ENCODE measurements at places on chromosomes 6 and 20. TPM values are rescaled to one million over a fixed set of nuclear protein-coding genes. Genes with fewer than 3 reads are reported as not detected.

Gene ARMH2
- not detected for total RNA-seq

Gene RUNX2
- total RNA-seq, result 1.1 TPM

Gene PPP1R3G
- total RNA-seq, result 0.27 TPM

Gene RAB44
- total RNA-seq, result 0.05 TPM

Gene MUC21
- not detected for total RNA-seq

Gene COL9A1
- not detected for total RNA-seq

Gene CFAP61
- total RNA-seq, result 1.7 TPM

Gene TRAPPC3L
- total RNA-seq, result not detected

DNA sequence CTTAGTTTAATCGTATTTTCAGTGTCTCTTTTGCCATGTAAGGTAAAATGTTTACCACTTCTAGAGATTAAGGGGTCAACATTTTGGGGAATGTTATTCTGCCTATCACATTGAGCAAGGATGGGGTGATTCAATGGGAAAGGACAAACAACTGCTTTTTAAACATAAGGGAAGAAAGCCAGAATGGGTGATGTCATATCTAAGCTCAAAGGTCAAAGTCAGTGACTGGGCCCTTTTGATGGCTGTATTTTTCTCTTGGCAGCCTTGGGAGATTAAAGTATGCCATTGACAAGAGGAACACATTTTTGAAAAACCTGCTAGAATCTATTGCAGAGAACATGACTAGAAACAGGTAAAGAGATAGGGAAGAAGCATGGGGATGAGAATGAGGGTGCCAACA lies 477.3 kb upstream of the IRAK1BP1 start:
- no peak for DNase-seq

DNA sequence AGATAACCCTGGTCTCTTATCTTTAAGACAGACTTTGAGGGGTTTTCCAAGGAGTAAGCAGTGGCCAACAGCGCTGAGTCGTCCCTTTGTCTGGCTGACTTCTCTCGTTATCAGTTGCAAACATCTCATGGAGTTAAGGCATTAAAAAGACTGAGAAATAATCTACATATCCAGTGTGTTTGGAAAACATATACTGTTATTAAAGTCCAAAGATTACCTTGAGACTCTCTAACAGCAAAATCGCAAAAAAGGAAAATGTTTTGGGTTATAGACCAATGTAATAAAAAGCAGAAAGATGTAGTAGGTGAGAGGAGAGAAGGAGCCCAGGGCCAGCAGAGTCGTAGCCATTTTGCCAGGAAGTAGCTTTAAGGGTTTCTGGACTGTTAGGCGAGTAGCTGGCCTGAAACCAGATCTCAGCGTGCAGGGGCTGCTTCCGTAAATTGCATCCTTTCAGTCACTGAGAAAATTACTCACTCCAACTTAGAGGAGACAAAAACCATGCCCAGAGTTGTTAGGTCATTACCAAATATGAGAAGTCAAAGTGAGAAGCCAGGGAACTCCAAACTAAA lies 24.6 kb downstream of the MYLK4 start:
- DNase-seq, result no peak

DNA sequence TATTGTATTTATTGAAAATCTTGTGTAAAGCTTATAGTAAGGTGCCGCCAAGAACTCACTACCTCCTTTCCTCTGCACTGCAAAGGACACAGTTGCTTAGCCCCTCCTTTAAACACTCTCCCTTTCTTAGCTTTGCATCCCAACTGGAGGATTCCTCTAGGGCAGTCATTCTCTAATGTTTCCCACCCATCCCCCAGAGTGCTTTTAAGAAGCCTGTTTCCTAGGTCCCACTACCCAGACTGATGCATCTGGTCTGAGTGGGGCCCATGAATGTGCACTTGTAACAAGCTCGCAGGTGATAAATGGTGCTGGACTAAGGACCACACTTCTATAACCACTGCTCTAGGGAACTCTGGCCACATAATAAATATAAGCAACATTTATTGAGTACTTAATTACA lies 55.2 kb downstream of the B4GALT5 start:
- no peak for DNase-seq

GRCh38 chr6:112253841-112254816 lies at the start of gene LAMA4:
TSS of gene LAMA4 (minus strand) at chr6:112254567. CDS start at chr6:112254150, 417 bp downstream.
- no peak for DNase-seq

- no peak for DNase-seq
Measured at GRCh38 chr20:54557806-54558590, 82.6 kb downstream of the DOK5 start.

GRCh38 chr6:41682497-41683272 lies 44.4 kb downstream of the MDFI start:
- DNase-seq, result no peak

DNA sequence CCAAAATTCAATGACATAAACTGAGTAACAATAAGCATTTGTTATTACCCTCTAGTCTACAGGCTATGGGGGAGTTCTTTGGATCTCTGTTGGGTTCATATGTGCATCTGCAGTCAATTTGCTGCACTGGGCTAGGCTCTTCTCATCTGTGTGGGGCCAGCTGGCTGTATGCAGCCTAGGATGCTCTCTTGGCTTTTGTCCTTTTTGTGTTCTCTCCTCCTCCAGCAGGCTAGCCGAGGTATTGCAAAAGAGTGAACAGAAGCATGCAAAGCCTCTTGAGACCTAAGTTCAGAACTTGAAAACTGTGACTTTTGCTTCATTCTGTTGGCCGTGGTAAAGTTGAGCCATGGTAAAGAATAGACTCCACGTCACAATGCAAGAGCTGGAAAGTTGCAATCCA lies 62.8 kb upstream of the FOXO3 start:
- peak; percentile 36 for DNase-seq

- DNase-seq, result no peak
Measured at GRCh38 chr6:106279179-106279578, 46.4 kb downstream of the ATG5 start.

DNA sequence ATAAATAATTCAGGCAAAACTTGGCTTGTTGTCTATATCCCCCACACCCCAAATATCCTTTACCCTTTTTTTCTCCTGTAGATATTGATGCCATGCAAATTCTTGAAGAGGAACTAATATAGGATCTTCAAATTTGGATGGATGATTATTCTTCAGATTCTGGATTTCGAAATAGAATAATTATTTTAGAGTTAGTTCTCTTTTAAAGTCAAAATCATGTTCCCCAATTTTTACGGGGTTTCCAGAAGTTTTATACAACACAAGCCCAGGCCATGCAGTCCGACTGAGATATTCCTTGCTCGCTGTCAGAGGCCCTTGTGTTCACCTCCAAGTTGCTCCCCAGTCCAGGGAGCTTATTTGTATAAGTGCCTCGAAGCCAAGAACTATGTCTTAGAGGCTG lies 4.4 kb downstream of the PPIL6 start:
- DNase-seq, result no peak

- no peak for DNase-seq
Measured at GRCh38 chr6:131979515-131980337, 28.6 kb upstream of the CCN2 start.

DNA sequence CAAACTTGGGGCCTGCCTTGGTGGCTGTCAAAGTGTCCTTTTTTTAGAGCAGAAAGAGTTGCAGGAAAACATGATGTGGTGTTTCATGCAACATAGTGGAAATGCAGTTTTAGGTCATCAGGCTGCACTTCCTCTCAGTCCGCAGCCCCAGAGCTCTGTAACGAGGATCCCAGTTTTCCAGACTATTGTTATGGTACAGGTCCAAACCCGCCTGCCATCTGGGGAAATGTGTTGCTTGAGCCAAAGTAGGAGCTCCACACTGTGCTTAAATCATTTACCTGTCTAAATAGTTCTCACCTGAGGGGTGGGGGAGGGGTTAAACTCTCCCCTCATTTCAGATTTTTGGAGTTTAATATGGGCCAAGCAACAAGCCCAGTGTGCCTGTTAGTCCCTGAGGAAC lies 59.8 kb downstream of the GOPC start:
- DNase-seq, result no peak

DNA sequence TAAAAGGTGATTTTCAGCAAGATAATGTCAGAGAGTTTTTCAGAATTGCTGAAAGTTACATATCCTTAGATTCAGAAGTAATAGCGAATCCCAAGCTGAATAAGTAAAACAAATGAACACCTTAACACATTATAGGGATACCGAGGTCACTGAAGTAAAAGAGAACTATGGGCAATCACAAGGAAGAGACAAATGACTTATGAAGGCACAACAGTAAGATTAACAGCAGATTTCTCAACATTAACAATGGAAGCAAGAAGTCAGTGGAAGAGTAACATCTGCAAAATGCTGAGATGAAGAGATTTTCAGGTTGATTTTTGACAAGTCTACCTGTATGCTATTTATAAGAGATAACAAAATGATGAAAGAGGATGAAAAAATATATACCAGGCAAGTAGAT lies 86.1 kb upstream of the EZR start:
- peak; percentile 47 for DNase-seq

- DNase-seq, result no peak
Measured at GRCh38 chr6:15434823-15435380, 189.0 kb downstream of the JARID2 start.

GRCh38 chr20:23340524-23340923 lies 10.1 kb upstream of the NXT1 start:
- DNase-seq, result peak; percentile 54

- no peak for DNase-seq
Measured at GRCh38 chr6:104531646-104532045, 328.1 kb downstream of the HACE1 start.

GRCh38 chr6:158244373-158244772 lies 67.9 kb upstream of the TULP4 start:
- DNase-seq, result no peak

- no peak for DNase-seq
Measured at GRCh38 chr20:14612391-14612790, 275.0 kb upstream of the FLRT3 start.

DNA sequence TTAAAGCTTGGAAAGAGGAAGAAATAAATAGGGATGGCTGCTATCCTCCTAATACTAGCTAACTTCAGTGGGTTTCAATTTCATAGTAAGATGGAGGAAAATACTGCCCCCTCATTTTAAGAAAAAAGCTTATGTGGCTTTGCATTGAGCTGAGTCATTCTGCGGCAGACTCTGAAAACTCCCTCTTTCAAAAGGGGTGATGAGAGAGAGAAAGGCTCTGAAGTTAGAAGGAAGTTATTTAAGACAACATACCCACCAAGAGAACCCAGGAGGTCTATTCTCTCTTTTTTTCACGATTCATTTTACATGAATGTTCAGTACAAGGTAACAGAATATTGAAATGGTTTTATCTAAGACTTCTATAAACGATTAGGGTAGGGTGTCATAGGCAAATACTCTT lies 4.5 kb downstream of the PRDM13 start:
- DNase-seq, result no peak

GRCh38 chr6:158584236-158584651 lies 24.4 kb downstream of the TMEM181 start:
- no peak for DNase-seq

DNA sequence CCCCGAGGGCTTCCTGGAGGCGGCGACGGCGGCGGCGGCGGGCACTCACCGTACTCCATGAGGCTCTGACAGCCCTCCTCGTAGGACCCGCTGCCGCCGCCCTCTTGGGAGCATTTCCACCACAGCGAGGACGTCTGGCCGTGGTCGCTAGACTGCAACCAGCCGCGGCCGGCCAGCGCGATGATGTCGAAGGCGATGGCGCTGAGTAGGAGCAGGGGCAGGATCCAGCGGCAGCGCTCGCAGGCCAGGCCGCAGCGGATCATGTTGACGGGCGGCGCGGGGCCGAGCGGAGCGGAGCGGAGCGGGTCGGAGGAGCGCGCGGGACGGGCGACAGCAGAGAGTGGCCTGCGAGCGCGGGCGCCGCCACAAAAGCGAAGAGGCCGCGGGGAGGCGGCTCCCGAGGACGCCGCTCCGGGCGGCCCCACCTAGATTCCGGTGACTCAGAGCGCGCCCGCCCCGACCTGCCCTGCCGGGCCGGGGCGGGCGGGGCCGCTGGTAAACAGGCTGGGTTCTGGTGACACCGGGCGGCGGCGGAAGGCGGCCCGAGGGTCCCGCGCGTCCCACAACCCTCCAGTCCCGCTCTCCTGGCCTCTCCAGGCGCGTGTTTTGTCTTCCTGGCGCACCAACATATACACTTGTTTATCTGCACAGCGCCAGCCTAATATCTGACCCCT lies at the start of gene PERP:
PERP (minus strand) TSS at position 342 of the 674 bp plus-strand sequence; CDS start at position 263, 79 bp downstream.
- DNase-seq, result peak; percentile 57

GRCh38 chr6:128063850-128064539 lies 163.1 kb upstream of the THEMIS start:
- no peak for DNase-seq

DNA sequence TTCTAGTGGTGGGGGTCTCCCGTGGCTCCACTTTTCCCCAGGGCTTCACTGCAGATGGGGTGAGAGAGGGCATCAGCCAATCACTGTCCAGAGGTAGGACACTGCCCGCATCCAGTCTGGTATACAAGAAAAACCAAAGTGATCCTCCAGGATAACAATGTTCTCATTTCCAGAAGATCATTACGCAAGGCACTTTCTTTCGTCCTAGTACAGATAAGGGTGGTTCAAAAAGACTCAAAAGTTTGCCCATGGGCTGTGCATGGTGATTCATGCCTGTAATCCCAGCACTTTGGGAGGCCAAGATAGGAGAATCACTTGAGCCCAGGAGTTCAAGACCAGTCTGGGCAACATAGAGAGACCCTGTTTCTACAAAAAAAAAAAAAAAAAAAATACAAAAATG lies 16.4 kb downstream of the GMDS start:
- DNase-seq, result no peak

DNA sequence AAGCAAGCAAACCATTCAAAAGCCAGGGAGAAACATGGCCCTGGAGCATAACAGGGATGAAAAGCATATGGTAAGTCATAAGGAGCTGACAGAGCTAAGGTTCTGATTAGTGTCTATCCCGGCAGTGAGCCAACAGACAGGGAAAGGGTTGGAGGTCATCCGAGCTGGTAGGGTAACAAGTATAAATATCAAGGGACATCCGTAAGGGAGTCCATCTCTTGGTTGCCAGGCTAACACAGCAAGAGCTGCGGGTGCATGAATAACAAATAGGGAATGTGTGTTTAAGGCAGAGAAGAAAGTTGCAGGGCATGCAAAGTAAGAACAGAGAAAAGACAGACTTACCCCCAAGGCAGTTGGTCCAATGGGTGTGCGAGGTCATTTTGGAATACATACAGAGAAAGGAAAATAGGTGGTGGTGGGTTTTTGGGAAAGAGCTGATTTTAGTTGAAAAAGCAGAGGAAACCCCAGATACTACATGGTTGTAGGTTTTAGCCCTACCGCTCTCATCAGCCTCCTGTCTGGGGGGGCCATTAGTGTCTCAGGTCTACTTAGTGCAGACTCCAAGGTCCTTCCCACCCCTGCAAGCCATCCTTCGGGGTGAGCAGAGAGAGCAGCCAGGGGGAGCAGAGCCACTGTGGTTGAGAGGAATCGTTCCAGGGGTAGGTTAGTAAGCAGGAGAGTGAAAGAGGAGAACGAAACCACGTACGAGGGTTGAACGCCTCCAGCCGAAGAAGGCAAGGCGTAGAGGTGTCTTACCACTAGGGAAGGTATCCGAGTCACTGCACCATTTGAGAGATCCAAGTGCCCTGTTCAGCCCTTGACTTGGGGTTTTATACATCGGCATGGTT lies at the start of gene ERVFRD-1:
ERVFRD-1 (minus strand) TSS at position 805 of the 848 bp plus-strand sequence. CDS start 6,415 bp downstream, outside the sequence.
- no peak for DNase-seq
